ENCODE measurements at places on chromosomes 11 and 22. TPM values are rescaled to one million over a fixed set of nuclear protein-coding genes. Genes with fewer than 3 reads are reported as not detected.

Gene ASPHD2
- total RNA-seq, result 1.0 TPM

Gene APOBEC3B
- total RNA-seq, result 30.1 TPM

Gene ZP1
- 0.22 TPM for total RNA-seq

Gene DGCR8
- 20.2 TPM for total RNA-seq

Data from A549 treated with Mapracorat at 1 μM for 4 hours (cell line).